Activated CD4-positive, alpha-beta T cell treated with anti-CD3 and anti-CD28 coated beads for 4 hours (primary cell): ENCODE measurements at places on chromosomes 5 and 9.

DNA sequence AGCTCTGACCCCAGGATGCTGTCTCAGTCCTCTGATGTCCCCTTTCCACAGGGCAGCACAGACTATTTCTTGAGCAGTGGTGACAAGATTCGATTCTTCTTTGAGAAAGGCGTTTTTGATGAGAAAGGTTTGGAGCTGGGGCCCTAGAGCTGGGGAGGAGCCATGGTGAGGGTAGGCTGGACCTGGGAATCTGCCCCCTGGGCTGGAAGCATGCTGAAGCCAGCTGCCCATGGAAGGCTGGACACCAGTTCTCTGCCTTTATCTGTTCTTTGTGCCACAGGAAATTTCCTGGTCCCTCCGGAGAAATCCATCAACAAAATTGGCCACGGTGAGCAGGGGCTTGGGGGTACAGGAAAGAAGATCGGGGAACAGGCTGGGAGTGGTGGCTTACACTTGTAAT is 12.9 kb downstream of the PHYHD1 start:
- no peak for DNase-seq

GRCh38 chr5:157540124-157540523 is 35.5 kb downstream of the ADAM19 start:
- DNase-seq, result no peak

DNA sequence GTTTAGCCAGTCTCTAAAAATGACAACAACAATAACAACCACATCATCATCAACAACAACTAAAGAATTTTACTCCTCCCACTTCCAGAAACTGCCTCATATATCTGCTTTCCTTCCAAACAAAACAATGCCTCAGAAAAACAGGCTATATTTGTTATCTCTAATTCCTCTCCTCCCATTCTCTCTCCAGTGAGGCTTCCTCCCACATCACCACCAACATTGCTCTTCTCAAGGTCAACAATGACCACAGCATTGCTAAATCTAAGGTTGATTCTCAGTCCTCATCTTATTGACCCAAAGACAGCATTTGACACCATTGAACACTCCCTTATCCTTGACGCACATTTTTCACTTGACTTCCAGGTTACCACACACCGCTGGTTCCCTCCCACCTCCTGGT is 38.1 kb upstream of the PRUNE2 start:
- no peak for DNase-seq

DNA sequence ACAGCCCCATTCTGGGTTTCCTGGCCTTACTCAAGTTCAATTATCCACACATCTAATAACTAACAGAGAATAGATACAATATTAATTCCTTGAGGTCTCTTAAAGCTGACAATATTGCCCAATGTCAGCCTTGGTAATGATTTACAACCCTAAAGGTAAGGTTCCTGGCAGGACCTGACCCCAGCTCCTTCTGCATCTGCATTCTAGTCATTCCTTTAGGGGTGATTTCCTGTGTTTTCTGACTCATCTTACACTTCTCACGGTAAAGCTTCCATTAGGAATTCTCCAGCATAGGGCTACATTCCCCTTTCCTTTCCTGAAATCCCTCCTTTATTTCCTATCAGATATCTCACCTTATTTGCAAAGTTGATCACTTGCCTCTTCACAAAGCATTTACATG is 9.3 kb downstream of the HAVCR1 start:
- DNase-seq, result no peak

GRCh38 chr9:12457237-12457636 is 235.9 kb upstream of the TYRP1 start:
- no peak for DNase-seq
